ENCODE measurements at places on chromosomes 4 and X.
A peak's percentile ranks its signal among the peaks of the same experiment; 100 is the strongest.

DNA sequence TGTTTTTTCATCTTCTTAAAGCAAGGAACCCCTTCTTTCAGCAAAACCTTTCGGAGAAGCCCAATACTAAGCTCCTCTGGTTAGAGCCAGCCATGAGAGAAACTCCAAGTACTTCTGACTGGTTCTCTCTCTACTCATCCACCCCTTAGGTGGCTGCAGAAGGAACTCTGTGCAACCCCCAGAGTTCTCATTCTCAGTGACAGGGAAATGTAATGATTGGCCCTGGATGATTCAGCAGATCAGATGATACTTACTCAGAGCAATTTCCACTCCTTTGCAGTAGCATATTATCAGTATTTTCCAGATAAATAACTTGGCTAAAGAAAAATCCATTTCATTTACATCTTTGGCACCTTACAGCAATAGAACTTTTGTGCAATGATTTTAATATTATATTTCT lies 3.2 kb downstream of the SPP1 start:
- no peak for DNase-seq

DNA sequence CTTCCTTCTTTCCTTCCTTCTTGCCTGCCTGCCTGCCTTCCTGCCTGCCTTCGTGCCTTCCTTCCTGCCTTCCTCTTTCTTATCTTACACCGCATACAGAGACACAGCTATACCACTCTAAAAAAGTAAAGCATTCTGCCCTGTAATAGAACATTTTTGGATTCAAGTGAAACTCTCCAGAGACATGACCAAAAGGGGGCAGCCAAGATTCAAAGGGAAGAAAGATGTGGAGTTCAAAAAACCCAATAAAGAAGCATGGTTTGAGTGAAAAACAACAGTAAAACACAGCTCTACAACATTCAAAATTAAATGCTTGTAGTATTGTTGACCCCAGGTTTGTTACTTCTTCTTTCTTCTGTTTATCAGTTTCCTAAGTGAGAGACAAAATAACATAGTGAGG lies 914.9 kb upstream of the PCDH7 start:
- peak; percentile 4 for DNase-seq

- no peak for DNase-seq
Measured at GRCh38 chr4:96525898-96526297, 686.0 kb downstream of the PDHA2 start.

- DNase-seq = no peak
Measured at GRCh38 chr4:143616771-143617170, 83.7 kb downstream of the FREM3 start.

GRCh38 chrX:68828740-68829581 lies at the start of gene EFNB1:
EFNB1 (plus strand) TSS chrX:68829021; CDS start chrX:68829777, 756 bp downstream.
- peak; percentile 93 for DNase-seq

DNA sequence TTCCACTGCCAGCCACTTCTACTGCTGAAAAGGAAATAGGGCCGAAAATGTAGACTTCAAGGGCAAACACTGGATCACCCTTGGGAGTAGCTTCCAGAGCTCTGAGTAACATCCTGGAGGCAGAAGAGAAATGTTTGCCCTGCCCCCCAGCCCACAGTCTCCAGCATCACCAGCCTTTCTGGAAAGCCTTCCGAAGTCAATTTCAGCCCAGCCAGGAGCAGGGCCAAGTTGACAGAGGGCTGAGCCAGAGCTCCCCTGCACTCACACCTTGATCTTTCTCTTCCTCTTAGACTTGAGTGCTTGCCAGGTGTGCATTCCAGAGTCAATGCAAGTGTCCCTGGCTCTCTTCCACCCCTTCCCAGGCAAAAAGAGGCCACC lies 35.2 kb downstream of the SLC25A5 start:
- peak; percentile 6 for DNase-seq

DNA sequence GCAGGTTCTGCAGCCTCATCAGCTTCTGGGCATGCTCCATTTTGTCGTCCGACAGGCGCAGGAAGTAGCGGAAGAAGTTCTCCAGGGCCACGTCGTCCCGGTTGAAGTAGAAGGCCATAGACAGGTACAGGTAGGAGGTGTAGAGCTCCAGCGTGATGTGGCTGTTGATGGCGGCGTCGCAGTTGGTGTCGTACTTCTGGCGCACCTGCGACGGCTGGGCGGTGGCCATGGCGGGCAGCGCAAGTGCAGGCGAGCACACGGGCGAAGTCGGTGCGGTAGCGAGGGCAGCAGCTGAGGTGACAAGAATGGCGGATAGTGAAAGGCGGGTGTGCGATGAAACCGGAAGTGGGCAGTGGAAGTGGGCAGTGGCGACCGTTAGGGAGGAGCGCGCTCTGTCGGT lies at the start of gene FTHL17:
TSS of gene FTHL17 (minus strand) at position 317 of the 400 bp plus-strand sequence. CDS start at position 229, 88 bp downstream.
- no peak for DNase-seq

DNA sequence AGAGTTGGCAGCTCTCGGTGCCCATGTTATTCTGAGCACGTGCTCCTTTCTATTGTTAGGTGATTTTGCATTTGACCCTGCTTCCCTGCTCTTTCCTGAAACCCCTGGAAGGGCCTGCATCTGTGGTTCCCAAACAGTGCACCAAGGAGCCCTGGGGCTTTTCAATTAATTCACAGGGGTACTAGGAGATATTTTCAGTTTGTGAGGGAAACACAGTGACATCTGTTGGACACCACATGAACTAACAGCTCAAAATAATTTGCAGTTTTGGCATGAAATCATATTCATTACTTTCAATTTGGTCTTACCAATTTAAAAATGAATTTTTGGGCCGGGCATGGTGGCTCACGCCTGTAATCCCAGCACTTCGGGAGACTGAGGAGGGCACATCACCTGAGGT lies 156.6 kb downstream of the GATB start:
- DNase-seq = no peak

DNA sequence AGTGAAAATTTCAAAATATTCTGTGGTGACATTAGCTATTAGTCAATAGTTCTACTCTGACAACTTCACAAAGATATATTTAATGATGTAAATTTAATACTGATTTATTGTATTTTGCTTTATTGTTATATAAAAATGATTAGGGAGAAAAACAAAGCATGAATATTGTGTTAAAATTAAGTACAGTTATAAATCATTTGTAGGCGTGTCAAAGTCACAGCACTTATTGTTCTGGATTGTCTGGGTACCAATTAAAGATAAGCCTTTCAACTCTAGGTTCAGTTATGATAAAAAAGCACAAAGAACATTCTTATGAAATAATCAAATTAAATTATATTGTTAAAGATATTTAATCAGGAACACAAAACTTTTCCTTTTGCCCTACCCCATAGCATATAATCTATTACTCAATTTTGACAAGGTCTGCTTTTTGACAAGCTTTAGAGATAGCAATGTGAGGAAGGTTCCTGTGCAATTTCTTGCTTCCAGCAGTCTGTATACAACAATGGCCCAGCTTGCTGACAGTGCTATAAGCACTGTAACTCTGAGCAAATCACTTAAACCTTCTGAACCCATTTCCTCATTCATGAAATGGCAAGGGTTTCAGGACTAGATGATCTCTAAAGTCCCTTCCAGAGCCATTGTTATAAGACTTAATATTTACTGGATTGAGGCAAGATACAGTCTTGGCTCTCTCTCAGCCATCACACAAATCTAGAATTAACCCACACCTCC lies 910.3 kb upstream of the LCORL start:
- no peak for DNase-seq

- DNase-seq = no peak
Measured at GRCh38 chr4:12924253-12924652, 559.9 kb downstream of the RAB28 start.

- no peak for DNase-seq
Measured at GRCh38 chr4:57265831-57266582, 155.8 kb upstream of the IGFBP7 start.

DNA sequence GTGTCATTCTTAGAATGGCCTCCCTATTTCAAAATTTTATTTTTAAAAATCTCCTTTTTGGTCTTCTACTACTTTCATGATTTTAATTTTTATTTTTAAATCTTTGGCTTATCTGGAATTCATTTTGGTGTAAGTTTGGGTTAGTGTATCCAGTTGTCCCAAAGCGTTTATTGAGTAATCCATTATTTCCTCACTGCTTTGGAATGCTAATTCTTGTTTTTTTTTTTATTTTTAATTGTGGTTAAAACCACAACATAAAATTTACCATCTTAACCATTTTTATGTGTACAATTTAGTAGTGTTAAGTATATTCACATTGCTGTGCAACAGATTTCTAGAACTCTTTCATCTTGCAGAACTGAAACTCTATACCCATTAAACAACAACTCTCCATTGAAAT lies 8.7 kb downstream of the CITED1 start:
- no peak for DNase-seq

GRCh38 chr4:13912966-13913365 lies 285.4 kb upstream of the BOD1L1 start:
- no peak for DNase-seq

DNA sequence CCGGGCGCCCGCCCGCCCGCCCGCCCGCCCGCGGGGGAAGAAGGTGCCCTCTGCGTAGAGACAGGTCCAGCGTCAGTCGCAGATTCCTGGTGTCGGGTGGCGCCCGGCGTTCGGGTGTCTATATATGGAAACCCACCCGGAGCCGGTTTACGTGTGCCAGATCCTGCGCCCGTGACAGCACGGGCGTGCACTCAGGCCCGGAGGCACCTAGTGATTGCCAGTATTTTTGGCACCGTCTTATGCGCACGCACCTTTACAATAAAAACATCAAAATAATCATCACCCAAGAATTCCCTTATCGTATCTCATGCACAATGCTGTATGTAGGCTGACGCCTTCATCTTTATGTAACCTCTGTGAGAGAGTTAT lies 519 bp downstream of the SLC25A4 start:
- peak; percentile 58 for DNase-seq

GRCh38 chr4:105106426-105106825 lies 40.2 kb upstream of the TET2 start:
- no peak for DNase-seq

DNA sequence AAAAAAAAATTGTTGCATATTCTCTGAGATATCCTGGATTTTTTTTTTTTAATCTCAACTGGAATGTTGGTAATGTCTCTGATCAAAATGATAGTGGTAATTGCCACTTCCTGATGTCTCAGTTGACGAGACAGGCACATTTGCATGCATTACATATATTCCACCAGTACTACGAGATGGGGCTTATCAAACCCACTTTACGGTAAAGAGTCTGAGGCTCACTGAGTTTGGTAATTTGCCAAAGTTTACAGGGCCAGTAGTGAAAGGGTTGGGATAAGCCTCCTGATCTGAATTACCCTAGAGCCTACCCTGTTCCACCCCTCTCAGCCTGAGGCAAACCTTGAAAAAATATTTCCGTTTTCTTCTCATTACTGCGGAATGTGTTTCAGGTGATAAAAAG lies 5.3 kb downstream of the MAGEB2 start:
- DNase-seq = no peak

DNA sequence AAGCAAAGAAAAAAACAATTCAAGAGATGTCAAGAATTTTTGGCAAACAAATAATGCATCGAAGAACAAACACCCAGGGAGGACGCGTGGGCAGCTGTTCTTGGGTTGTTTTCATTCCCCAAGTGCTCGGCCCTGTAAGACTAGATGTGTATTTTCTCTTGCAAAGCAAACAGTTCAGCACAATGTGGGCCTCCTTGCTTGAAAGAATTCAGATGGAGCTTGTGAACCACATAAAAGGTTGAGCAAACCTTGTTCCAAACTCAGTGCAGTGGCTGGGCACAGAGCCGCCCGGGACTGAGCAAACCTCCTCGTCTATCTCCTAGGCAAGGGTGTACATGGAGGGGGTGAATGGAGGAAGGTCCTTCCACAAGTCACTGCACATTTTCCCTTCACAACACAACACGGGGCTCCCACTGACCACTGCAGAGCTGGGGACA lies 82.4 kb downstream of the HTRA3 start:
- peak; percentile 56 for DNase-seq

GRCh38 chr4:3077796-3078195 lies 3.3 kb downstream of the HTT start:
- no peak for DNase-seq

GRCh38 chrX:8684201-8684965 lies 47.6 kb downstream of the ANOS1 start:
- DNase-seq = no peak

DNA sequence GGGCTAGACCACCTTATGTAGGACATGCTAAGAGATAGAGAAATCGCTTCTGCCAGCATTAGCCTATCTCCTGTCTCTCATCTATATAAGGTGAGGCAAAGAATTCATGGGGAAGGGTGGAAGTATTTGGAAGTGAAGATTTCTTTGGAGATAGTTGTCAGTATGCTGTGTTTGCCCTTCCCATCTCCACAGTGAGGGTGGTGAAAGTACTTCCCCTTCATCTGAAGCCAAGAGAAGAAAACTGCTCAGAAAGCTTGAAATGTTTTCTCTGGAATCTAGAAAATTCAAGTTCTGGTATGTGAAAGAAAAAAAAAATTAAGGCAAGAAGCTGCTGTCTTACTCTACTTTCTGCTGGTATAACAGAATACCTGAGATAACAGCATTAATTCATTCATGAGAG lies 12.3 kb upstream of the ADH5 start:
- no peak for DNase-seq

GRCh38 chr4:76308548-76308947 lies 2.0 kb downstream of the STBD1 start:
- peak; percentile 21 for DNase-seq

DNA sequence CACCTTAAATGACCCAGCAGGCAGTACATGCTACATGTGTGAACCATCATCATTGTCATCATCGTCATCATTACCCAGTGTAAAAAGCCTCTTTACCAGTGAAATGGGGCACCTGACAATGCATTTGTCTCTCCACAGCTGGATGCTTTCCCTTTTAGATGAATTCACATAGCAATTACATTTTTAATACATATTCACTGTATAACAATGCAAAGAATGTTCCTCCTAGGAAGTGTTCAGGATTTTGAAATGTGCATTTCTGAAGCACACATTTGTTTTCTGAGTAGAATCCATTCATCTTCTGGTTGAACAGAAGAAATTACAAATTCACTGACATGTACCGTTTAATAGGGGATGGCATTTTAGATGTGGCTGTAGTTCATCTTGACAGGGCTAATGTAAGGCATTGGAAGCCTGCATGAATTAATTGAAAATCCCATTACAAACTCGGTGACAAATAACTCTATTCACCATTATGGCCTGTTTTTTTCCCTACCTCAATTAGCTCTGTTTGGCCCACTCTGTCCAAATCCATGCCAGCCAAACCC lies 111.1 kb downstream of the SH3RF1 start:
- DNase-seq = no peak

DNA sequence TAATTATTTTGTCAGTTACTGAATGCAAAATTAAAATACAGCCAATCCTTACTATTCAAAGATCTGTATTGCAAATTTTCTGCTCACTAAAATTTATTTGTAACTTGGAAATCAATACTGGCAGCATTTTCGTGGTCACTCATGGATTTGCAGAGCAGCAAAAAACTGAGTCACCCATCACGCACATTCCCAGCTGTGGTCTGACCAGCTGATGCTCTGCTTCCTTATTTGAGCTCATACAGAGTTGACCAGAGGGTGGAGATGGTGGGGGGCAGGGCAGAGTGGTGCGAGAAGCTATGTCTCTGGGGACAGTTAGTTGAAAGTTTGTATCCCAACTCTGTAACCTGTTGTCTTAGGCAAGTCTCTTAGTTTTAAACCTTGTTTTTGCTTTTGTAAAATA lies 214.8 kb downstream of the SPCS3 start:
- no peak for DNase-seq
